GM12891 (cell line): ENCODE measurements at places on chromosomes 12 and 14.
A peak's percentile ranks its signal among the peaks of the same experiment; 100 is the strongest.

- DNase-seq = no peak
These were observed 196.9 kb upstream of the PWP1 start for GRCh38 chr12:107488666-107489065.

DNA sequence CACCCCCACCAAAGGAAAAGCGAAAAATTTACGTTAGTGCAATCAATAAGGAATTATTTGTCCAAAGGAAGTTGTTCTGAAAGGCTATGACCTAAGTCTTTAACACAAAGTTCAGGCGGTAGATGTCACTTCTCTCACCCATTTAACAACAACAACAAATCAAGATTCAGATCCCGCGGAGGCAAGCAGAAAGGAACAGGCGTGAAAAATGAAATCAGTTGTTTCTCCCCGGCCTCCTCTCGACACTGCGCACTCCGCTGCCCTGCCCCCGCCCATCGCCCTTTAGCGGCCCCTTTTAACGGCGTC is 1.4 kb downstream of the DENND5B start:
- peak; percentile 46 for DNase-seq

DNA sequence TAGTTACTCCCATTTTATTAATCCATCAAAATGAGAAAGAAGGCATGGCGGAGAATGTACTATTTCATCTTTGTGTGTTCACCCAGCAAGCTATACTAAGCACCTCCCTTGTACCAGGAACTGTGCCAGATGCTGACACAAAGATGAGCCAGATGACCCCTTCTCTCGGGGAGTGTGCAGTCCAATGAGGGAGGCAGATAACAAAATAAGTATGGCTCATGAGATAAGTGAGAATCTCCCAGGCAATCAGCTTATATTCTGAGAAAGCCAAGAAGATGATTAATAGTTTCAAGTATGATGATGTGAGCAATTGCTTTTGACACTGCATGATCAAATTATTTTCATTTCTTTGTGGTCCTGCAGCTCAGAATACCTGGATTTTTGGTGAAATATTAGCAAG is 1.3 kb upstream of the TMEM233 start:
- no peak for DNase-seq

DNA sequence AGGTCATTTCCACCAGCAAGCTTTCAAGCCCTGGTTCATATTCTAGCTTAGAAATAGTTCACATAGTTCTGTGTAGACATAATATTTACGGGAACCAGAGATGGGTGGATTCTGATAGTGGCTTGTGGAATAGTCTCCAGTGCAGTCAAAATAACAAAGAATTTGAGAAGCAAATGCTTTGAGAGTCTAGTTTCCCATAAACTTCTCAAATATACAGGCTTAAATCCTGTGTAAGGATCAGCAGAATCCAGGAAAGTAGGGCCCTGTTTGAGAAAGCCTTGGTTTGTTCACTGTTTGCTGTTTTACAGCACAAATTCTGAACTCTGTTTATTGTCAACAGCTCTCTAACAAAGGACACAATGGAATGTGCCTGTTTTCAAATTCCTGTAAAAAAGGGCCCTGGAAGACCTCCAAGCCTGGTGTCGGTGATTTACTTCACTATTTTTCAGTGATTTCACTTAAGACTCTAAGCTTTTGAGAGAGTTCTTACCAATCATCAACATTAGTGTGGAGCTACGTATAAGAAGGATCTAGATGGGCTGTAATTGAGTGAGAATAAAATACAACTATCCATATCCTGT is 11.4 kb upstream of the FOS start:
- no peak for DNase-seq

GRCh38 chr14:85607651-85608081 is 77.7 kb downstream of the FLRT2 start:
- no peak for DNase-seq

DNA sequence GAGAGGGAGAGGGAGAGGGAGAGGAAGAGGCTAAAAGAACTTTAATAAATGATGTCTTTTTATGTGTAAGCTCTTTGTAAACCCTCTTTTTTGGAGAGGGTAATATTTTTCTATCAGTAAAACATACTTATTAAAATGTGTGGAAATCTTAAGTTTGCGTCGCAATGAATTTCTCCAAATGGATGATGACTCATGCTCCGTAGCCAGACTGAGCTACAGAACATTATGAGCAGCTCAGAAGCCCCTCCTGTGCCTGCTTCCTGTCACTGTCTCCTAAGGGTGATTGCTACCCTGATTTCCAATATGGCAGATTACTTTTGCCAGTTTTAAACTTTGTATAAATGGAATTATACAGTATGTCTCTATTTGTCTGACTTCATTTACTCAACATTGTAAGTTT is 13.0 kb upstream of the PYGL start:
- no peak for DNase-seq

DNA sequence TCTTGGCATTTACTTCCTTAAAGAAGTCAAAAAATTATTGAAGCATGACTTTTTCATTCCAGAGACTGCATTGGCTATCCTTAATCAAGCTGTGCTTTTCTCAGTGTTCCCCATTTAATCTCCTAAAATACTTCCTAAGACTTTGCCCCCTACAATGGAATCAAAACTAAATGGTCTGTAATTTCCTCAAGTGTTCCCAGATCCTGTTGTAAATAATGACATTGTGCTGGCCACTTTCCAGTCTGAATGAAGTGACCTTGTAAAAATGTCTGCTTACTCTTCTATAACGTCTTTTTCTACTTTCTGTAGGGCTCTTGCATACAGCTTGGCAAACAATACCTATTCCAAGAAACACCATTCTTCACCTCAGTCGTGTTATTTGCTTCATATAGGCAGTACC is 45.3 kb upstream of the MBIP start:
- no peak for DNase-seq
